ENCODE measurements at places on chromosomes 1 and 21.

- no peak for DNase-seq
Observed at GRCh38 chr1:115647919-115648650, 6.3 kb downstream of the VANGL1 start.

GRCh38 chr1:35577071-35577998 is 4.2 kb downstream of the TFAP2E start:
- DNase-seq = peak; percentile 31

- DNase-seq = no peak
Observed at GRCh38 chr1:236416165-236416564, 22.1 kb downstream of the EDARADD start.

DNA sequence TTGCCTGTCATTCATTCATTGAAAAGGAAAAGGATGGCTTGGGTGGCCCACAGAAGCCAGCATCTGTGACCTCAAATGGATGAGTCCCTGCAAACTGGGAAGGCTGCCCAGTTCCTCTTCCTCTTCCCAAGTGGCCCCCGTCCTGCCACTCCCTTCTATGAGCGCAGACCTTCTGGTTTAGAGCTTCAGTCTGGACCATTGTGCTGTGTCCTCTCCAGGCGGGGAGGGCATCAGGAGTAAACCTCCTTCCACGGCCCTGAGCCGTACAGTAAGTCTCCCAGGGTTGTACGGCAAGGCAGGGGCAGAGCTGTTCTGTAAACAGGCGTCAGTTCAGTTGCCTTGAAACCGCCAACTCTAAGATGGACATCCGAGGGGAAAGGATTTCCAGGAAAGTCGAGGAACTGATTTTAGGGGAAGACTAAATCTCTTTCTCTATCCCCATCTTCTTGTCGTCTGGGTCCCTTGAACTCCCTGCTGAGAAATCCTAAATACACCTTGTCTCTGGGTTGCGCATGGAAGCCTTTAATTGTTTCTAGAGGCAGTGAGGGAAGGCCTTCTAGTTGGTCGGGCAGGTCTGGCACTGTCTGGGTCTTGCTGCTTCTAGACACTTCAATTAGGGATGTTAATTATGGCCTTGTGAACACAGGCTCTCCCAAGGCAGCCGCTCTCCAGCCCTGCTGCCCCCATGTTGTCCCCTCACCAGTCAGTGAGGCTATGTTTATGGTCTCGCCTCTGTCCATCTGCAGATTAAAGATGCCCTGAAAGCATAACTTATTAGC is 22.1 kb downstream of the SOX13 start:
- no peak for DNase-seq

GRCh38 chr1:205260948-205261732 is 33.4 kb downstream of the TMCC2 start:
- no peak for DNase-seq

DNA sequence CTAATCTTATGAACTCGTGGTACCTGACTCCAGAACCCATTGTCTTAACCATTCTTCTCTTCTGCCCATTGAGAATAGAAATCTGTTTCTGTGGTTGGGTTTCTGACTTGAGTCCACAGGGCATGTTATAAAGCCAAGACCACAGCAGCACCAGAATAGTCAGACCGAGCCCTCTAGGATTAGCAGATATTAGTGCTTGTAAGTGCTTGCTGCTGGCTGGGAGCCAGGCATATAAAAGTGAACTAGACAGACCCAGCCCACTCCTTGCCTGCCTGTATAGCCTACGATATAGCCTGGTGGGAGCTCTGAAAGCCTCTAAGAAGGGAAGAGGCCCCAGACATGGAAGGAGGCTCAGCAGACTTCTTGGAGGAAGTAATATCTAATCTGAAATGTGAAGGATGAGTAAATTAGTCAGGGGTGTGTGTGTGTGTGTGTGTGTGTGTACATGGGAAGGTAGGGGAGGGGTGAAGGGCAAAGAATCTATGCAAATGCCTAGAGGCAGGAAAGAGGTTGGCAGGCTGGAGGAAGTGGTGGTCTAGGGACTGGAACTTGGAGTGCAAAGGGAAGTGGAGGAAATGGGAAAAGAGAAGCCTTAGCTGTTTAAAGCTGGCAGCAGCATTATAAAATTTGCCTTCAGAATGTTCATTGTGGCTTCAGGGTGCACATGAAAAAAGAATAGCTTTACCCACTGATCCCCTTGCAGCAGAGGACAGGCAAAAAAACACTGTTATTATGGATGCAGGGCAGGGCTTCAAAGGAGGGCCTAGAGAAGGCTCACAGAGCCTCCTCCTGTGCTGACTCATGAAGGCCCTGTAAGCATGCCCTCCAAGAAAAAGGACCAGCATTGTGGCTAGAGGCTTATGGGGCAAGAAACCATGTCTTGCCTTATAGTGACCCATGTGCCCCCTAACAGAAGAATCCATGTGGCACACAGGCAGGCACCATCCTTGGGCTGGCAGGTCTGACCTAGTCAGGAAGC is 169.2 kb downstream of the LMX1A start:
- no peak for DNase-seq

- DNase-seq = no peak
Observed at GRCh38 chr1:116923421-116923820, 13.7 kb downstream of the PTGFRN start.

DNA sequence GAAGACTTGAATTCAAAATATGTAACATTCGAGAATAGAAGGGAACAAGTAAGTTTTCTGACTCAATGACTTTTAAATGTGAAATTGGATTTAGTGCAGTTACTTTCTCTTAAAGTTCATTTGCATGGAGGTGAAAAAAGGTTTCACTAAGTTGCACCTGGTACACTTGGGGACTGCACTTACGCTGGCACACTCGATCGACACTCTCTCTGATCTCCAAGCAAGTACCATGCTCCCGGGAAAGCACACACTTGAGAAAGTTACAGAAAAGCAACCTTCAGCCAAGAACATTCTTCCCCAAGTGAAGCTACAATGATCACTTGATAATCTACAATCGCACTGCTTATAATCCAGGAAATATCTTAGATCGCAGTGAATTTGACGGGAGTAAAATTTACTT is 63.1 kb downstream of the COQ8A start:
- DNase-seq = no peak

GRCh38 chr1:52769346-52770033 is 43.2 kb downstream of the ZYG11B start:
- no peak for DNase-seq

GRCh38 chr1:75724472-75725022 is at the start of gene ACADM:
Gene ACADM, plus strand, starts transcription at chr1:75724709. Its CDS starts 79 bp downstream, at chr1:75724788.
- peak; percentile 66 for DNase-seq

- DNase-seq = no peak
Observed at GRCh38 chr1:1462318-1462966, 9.1 kb upstream of the ATAD3B start.

GRCh38 chr1:222644636-222644980 is 26.7 kb downstream of the MIA3 start:
- no peak for DNase-seq

DNA sequence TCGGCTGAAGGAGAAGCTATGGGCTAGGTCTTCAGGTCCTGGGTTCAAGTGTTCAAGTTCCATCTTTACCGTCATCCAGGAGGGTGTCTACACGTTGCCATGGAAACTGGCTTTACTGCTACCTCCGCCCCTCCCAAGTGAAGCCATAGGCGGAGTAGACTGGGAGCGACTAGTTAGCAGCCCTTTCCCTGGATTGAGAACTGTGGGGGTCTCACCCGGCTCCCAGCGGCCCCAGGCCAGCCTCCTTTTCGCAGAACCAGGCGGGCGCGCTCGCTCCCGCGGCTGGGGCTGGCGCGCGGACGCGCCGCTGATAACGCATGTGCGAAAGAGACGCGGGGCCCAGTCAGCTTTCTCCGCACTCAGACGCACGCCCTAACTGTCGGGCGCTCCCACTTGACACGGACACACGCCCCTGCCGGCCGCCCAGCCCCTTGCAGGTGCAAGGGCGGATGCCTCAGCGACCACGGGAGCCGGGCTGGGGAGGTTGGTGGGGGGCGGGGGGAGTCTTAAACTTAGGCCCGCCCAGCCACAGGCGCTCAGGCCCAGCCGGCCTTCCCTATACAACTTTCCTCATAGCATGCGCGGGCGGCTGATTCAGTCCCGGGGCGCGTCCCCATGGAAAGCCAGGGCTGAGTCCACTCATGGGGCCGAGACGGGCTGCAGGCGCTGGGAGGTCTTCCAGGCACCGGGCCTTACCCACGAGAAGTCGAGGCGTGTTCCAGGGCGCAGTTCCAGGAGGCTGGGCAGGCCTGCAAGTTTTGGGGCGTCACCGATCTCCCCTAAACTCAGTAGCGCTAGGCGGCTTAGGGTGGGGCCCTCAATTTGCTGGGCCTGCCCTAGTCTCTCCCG is 7.4 kb downstream of the EFNA4 start:
- DNase-seq = no peak

GRCh38 chr1:159173320-159173719 is 1.9 kb downstream of the CADM3 start:
- no peak for DNase-seq

DNA sequence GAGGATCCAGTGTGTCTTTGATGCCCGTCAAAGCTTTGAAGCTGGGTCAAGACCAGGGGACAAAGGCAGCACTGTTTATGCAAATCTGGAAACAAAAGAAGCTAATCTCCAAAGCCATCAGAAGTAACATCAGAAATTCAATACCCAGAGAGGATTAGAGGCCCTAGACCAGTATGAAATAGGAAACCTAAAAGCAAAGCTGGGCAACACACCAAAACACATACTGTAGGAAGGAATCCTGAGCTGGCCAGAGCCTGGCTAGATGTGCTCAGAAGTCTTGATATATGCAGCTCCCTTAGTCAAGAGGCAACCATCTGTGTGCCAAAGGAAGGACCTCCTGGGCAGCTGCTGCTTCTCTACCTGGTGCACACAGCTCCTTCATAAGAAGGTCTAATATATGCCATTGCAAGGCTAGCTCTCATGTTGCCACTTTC is 12.3 kb downstream of the COLGALT2 start:
- no peak for DNase-seq

GRCh38 chr1:34398916-34399275 is 222.2 kb downstream of the C1orf94 start:
- DNase-seq = no peak

DNA sequence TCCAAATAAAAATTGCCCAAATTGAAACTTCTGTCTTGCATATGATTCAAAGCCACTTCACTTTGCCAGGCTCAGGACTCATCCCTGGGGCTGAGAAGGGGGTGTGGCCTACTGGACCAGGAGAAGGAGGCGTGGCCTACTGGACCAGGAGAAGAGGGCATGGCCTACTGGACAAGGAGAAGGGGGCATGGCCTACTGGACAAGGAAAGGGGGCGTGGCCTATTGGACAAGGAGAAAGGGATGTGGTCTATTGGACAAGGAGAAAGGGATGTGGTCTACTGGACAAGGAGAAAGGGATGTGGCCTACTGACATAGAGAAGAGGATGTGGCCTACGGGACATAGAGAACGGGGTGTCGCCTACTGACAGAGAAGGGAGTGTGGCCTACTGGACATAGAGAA is 405.3 kb downstream of the RRAGC start:
- no peak for DNase-seq
